Kidney capillary endothelial cell (primary cell): ENCODE measurements at places on chromosomes 6 and 20.
A peak's percentile ranks its signal among the peaks of the same experiment; 100 is the strongest.

- no peak for DNase-seq
These were observed 209.8 kb downstream of the ZMYND8 start for GRCh38 chr20:47146686-47147085.

DNA sequence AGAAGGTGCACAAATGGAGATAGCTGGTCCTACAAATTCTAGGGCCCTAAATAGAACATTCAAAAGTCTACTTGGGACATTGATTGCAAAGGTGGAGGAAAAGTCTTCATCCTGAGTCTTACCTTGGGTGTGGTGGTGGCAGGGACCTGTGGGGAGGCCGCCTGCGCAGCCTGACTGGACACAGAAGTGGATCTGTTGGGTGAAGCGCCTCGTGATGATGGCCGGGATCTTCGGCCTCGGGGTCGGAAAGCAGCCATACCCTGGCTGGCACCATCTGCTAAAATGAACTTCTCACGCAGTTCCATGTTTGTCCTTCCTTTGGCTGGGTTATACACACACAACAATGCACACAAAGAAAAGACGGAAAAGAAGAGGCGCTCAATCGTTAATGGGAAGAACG is 179.2 kb downstream of the DST start:
- DNase-seq, result no peak

GRCh38 chr6:73455865-73456629 is 4.0 kb upstream of the CGAS start:
- DNase-seq, result no peak

GRCh38 chr6:161273752-161274487 is at the start of gene AGPAT4:
Gene AGPAT4 (minus strand): TSS chr6:161274061. CDS start chr6:161232213, 41,848 bp downstream.
- peak; percentile 92 for DNase-seq

DNA sequence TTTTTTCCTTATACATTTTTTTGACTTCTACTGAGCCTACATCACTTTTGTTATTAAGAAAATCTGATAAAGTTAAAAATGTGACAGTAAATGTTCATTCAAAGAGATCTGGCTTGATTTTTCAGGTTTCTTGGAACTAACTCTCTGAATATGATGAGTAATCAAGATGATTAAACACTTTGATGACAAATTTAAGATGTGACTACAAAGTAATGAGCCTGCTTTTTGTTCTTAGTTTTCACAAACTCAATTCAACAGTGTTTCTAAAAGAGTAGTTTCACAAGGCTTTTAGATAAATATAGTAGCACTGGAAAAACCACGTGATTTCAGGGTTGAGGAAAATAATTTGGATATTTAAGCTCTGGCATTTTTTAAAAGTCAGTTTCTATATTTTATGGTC is 37.9 kb upstream of the HDDC2 start:
- no peak for DNase-seq

- peak; percentile 52 for DNase-seq
These were observed 7.5 kb downstream of the BCAS1 start for GRCh38 chr20:54062812-54063280.

DNA sequence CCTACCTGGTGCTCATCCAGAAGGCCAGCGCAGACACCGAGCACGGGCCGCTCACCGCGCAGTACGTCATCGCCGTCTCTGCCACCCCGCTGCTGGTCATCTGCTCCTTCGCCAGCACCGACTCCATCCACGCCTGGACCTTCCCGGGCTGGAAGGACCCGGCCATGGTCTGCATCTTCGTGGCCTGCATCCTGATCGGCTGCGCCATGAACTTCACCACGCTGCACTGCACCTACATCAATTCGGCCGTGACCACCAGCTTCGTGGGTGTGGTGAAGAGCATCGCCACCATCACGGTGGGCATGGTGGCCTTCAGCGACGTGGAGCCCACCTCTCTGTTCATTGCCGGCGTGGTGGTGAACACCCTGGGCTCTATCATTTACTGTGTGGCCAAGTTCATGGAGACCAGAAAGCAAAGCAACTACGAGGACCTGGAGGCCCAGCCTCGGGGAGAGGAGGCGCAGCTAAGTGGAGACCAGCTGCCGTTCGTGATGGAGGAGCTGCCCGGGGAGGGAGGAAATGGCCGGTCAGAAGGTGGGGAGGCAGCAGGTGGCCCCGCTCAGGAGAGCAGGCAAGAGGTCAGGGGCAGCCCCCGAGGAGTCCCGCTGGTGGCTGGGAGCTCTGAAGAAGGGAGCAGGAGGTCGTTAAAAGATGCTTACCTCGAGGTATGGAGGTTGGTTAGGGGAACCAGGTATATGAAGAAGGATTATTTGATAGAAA is 2.0 kb downstream of the SLC35D3 start:
- DNase-seq, result no peak

DNA sequence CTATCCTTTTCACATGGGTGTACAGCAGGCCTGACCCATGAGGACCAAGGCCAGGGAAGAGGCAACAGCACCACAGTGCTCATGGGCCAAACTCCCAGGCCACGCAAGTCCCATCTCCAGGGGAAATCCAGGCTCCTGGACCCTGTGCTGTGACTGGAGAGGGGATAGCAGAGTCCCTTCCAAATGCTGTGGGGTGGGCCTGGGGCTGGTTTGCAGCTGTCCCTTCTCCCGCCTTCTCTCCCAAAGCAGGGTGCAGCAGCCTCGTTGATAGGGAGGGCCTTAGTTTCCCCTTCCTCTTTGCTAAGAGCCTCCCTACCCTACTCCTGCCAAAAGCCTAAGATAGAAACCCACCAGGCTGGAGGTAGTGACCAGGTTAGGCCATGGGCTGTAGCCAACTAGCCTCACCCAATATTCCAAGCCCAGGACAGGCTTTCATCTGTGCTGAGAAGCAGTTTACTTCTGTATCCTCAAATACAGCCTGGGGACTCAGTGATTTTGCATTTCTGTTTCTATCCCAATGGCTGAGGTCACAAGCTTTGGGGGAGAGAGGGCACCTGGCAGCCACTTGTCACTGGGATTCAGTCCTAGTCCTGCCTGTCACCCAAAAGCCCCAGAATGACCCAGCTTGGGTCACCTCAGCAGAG is 1.4 kb downstream of the CTSZ start:
- DNase-seq, result no peak

DNA sequence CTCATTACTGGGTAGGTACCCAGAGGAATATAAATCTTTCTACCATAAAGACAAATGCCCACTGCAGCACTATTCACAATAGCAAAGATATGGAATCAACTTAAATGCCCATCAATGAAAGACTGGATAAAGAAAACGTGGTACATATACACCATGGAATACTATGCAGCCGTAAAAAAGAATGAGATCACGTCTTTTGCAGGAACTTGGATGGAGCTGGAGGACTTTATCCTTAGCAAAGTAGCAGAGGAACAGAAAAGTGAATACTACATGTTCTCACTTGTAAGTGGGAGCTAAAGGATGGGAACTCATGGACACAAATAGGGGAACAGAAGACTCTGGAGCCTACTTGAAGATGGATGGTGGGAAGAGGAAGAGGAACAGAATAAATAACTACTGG is 119.7 kb downstream of the EPHA7 start:
- DNase-seq, result no peak

DNA sequence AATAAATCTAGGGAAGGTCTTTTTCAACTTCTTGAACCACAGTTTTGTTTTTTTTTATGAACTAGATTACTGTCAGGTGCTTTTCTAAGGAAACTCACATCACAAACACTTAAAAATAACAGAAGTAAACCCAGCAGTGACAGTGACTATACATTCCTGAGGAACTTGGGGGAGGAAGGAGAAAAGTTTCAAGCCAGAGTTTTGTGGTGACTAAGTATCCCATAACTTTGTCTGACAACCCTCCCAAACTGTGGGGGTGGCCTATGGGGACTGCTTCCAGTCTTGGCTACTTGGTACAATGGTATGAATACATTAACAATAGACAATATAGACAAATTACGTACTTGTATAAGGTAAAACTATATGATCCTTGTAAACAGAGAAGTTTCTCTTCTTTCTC is 202.5 kb upstream of the MAN1A1 start:
- DNase-seq, result no peak

DNA sequence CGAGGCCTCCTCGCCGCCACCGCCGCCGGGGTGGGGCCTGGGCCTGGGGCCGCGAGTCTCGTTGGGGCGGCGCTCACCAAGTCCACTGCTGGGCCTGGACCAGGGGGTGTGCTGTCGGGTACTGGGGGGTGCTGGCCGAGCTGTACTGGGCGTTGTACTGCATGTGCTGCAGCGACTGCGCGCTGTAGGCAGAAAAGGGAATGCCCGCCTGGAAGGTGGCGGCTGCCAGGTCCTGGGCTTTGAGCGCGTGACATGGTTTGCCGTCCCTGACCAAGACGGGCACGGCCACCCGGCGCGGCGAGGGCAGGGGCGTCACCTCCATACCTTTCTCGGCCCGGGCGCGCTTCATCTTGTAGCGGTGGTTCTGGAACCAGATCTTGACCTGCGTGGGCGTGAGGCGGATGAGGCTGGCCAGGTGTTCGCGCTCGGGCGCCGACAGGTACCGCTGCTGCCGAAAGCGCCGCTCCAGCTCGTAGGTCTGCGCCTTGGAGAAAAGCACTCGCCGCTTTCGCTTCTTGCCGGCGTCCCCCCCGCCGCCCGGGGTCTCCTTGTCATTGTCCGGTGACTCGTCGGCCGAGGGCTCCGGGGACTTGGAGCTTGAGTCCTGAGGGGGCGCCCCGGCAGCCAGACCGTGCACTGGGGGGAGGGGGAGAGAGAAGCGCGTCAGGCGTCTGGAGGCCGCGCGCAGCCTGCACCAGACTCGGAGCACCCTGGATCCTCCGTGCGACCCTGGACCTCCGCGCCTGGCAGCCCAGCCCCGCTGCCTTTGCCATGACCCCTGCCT is 1.8 kb downstream of the NKX2-2 start:
- no peak for DNase-seq

- DNase-seq, result no peak
These were observed 1.6 kb downstream of the INSM1 start for GRCh38 chr20:20369250-20370093.

GRCh38 chr20:34941226-34941625 is 14.4 kb downstream of the GSS start:
- no peak for DNase-seq

GRCh38 chr20:62190639-62191411 is 8.0 kb downstream of the MTG2 start:
- no peak for DNase-seq

DNA sequence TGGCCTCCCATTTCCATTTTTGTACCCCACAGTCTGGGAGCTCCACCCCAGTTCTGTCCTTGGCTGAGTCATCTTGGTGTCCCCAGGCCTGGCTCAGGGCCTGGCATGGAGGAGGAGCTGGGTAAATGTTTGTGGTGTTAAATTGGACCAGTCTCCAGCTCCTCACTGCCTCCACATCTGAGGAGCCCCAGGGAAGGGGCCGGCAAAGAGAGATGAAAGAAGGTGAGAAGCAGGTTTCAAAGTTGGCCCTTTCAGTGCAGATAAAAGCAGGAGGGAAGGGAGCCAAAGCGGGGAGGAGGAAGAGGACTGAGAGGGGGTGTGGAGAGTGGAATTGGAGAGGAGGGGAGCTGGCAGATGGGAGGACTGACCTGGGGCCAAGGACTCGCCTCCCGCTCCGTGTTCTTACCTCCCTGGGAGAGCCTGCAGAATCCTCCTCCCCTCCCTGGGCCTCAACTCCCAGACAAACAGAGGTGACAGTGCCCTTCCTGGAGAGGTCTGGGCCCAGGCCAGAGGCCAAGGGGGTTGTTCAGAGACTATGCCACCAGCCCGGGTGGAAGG is 89.0 kb downstream of the CD40 start:
- DNase-seq, result no peak

DNA sequence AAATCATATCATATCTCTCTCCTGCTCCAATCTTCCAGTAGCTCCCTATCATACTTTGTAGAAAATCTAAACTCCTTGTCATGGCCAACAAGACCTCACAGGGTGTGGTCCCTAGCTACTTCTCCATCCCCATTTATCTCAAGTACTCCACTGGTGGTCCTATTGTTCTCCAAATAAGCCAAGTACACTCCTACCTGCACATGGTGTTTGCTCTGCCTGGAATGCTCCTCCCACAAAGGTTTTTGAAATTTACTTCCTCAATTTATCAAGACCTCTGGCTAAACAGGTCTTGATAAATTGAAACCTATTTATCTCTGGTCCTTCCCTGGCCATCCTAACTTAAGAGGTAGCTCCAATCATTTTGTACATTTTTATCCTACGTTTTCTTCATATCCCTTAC is 12.1 kb downstream of the TMX4 start:
- DNase-seq, result no peak

- no peak for DNase-seq
These were observed 6.5 kb upstream of the CEP250 start for GRCh38 chr20:35448788-35449373.

DNA sequence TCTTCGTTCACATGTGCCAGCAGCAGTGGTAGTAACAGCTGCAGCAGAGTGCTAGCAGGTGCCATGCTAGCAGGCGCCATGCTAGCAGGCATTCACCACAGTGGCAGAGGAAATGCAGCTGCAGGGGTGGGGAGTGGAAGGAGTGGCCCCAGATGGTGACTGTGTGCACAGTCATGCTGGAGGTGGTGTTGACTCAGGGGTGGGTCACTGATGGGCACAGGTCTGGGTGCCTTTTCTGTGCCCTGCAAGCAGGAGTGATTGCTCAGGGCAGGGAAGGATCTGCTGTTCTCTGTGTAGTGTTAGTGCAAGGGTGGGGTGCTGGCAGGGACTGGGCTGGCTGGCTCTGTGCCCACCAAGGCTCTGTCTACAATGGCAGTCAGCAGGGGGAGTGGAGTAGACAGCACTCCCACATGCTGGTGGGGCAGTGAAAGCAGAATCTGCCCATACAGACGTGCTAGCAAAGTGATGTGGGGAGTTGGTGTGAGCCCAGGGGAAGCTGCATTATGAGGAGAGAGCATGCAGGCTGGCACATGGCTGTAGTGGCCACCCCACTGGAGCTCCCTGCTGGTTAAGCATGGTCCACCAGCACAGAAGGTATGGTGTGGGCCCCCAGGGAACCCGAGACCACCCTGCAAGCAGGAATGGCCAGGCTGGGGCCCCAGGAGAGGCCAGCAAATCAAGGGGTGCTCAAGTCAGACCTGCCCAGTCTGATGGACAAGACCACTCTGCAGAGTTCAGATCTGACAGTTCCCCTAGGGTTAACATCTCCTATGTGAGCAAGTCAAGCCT is 11.4 kb upstream of the TSPYL4 start:
- no peak for DNase-seq

DNA sequence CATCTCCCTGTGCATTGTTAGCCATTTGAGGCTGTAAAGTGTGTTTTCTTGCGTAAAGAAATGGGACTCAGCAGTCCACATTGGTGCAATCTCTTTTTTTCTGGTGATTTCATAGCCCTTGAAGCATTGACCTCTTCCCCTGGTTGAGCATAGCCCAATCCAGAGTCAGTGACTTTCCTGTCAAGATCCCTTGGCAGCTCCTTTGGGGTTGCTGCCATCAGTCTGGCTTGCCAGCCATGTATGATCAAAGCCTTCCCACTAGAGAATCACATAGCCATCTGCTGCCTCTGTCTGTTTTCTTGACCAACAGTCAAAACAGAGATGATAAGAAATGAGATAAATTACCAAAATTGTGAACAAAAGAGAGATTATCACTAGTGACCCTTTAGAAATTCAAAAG is 19.6 kb downstream of the HLA-A start:
- DNase-seq, result no peak

- DNase-seq, result no peak
These were observed 27.1 kb downstream of the COX4I2 start for GRCh38 chr20:31664696-31665354.

GRCh38 chr20:33351696-33352095 is 49.6 kb downstream of the CDK5RAP1 start:
- no peak for DNase-seq
